HCT116 (cell line): ENCODE measurements at places on chromosomes 3 and 15. TPM values are rescaled to one million over a fixed set of nuclear protein-coding genes. Genes with fewer than 3 reads are reported as not detected.

- no peak overlapping the region for H3K4me3 ChIP-seq
- no peaks in the 10 kb centered on the region for H3K4me1 ChIP-seq
These were observed 61.8 kb upstream of the CHRNB4 start for GRCh38 chr15:78702609-78703333.

DNA sequence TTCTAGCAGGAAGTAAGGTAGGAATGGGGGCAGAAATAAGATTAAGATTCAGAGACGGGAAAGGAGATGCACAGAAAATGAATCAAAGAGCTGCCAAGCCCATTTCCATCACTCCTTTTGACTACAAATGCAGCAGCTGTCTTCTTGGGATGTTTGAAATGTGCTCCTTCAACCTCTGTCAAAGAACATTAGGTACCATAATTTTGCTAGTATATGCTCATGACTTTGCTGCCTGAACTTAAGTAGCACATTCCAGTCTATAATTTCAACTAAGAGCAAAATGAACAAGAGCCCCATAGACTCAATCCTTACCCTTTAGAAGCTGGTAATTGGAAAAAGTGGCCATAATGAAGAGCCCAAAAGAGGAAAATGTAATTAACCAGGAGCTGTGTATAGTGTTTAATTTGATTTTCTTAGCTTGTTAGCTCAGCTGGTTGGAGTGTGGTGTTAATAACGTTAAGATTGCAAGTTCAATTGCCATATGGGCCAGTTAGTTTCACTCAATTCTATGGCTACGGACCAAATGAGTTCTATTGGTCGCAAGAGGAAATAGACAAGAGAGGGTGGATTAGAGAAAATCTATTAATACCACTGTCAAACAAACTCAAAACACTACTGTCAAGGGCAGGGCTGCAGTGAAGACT is 349.9 kb downstream of the ZBBX start:
- DNase-seq: no peak
- no peak overlapping the region for H3K4me3 ChIP-seq
- no peaks in the 10 kb centered on the region for H3K27me3 ChIP-seq
- no peak overlapping the region for H3K27ac ChIP-seq
- H3K4me1 ChIP-seq: no peaks in the 10 kb centered on the region

GRCh38 chr15:51348688-51349087 is 7.2 kb downstream of the GLDN start:
- H3K4me3 ChIP-seq: no peak overlapping the region
- no peaks in the 10 kb centered on the region for H3K4me1 ChIP-seq
- H3K27ac ChIP-seq: no peak overlapping the region
- DNase-seq: no peak

Gene UBP1
- 69.5 TPM for total RNA-seq

GRCh38 chr3:141788149-141788548 is 24.9 kb downstream of the GRK7 start:
- no peak overlapping the region for H3K27ac ChIP-seq
- no peak for DNase-seq
- no peaks in the 10 kb centered on the region for H3K36me3 ChIP-seq
- H3K4me1 ChIP-seq: no peaks in the 10 kb centered on the region
- H3K27me3 ChIP-seq: no peaks in the 10 kb centered on the region

GRCh38 chr3:114310695-114311094 is 16.9 kb downstream of the TIGIT start:
- no peak overlapping the region for H3K27ac ChIP-seq
- H3K4me3 ChIP-seq: no peak overlapping the region
- H3K4me1 ChIP-seq: no peaks in the 10 kb centered on the region
- DNase-seq: no peak
- no peaks in the 10 kb centered on the region for H3K36me3 ChIP-seq

Gene CSPG5
- 3.8 TPM for total RNA-seq

GRCh38 chr3:3013317-3014052 is 96.7 kb downstream of the IL5RA start:
- no peak overlapping the region for H3K4me3 ChIP-seq
- no peaks in the 10 kb centered on the region for H3K27me3 ChIP-seq
- DNase-seq: no peak
- no peak overlapping the region for H3K27ac ChIP-seq
- no peaks in the 10 kb centered on the region for H3K36me3 ChIP-seq

DNA sequence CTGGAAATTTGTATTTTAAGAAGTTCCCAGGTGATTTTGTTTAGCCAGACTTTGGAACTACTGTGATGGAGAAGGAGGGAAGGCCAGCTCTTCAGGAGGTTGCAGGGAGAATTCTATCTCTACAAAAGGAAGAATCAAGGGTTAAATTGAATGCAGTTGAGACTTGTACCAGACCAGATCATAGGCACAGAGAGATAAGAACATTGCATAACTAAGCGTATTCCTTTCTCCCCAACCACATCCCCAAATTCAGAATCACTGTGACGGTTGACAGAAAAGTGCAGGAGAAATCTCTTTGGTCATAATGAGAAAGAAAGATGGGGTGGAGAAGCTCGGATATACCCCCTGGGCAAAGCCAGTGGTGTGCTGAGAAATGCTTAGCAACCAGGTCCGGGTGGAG is 7.2 kb downstream of the PLD1 start:
- no peak overlapping the region for H3K27ac ChIP-seq
- H3K4me3 ChIP-seq: no peak overlapping the region
- peaks cover 36% of the 10 kb centered on the region for H3K4me1 ChIP-seq
- H3K36me3 ChIP-seq: no peaks in the 10 kb centered on the region
- H3K27me3 ChIP-seq: no peaks in the 10 kb centered on the region

DNA sequence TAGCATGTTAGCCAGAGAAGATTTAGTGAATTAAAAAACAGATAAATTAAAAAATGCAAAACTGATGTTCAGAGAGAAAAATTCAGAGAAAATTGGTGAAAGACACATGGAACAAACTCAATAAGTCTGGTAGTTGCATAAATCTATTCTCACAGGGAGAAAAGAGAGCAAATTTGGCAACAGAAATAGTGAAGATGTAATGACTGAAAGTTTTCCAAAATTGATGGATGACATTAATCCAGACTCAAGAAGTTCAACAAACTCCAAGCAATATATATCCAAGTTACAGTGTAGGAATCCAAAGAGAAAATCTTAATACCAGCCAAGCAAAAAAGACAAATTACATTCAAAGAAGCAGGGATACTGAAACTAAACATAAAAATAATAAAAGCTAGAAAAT is 302.7 kb upstream of the ARPP21 start:
- H3K27ac ChIP-seq: no peak overlapping the region
- H3K36me3 ChIP-seq: no peaks in the 10 kb centered on the region
- no peaks in the 10 kb centered on the region for H3K27me3 ChIP-seq
- H3K4me3 ChIP-seq: no peak overlapping the region
- no peak for DNase-seq
